AML-193 (cell line): ENCODE measurements at places on chromosomes 6 and 20.
A peak's percentile ranks its signal among the peaks of the same experiment; 100 is the strongest.

DNA sequence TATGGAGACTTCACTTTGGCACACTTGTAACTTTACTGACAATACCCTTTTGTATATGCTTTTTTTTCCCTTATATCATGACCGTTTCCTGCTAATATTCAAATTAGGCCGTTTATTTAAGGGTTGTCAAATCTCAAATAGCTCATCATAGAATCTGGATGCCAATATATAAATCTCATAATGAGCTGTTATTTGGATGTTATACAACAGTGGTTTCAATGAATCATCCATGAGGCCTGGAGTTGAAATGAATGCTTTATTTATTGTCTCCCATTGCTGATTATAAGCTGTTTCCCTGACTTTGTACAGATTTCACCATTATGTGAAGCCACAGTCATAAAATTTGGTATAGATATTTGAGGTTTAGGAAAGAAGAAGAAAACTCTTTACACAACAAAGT lies 256.1 kb downstream of the PLCB1 start:
- no peak for DNase-seq

DNA sequence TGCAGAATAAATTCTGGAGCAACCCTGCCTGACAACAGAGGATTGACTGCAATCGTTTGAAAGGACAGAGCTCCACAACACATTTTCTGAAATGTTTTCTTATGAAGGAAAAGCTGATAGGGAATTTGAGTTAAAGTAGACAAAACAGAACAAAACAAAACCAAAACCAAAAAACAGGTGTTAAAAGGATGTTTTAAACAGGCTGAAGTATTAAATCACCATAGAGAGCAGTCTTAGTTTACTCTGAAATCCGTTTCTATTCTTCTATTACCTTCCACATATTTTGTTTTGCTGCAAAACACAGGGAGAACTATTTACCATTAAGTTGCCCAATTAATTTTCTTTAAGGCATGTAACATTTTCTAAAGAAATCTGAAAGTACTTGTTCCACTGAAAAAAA lies 93.4 kb upstream of the MLIP start:
- no peak for DNase-seq

GRCh38 chr6:52403086-52403485 lies 17.1 kb upstream of the EFHC1 start:
- DNase-seq = no peak

- no peak for DNase-seq
These were observed 14.3 kb downstream of the B4GALT5 start for GRCh38 chr20:49699200-49699992.

GRCh38 chr6:118632359-118632758 lies 19.0 kb downstream of the CEP85L start:
- peak; percentile 25 for DNase-seq

DNA sequence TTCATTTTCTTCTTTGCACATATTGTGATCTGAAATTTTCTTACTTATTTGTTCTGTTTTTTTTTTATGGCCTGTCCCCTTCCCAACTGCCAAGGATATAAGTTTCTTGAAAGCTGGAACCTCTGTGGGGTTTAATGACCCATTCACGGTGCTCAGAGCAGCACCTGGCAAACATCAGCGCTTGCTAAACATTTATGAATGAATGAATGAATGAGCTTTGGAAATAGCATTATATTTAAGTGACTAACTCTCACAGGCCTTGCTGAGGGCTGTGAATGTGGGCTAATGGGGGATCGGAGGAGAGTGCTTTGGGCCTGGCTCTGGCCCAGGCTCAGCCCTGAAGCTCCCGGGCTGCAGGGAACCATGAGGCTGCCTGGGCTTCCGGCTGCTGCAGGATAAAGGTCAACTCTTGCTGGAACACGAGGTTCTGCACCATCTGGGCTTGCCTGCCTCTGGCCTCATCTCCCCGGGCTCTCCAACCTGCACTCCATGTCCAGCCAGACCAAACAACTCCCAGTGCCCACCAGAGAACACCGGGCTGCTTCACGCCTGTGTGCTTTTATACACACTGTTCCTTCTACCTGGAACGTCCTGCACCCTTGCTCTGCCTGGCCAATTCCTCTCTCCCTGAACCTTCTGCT lies 14.6 kb upstream of the ARMC12 start:
- DNase-seq = no peak

GRCh38 chr6:24664046-24664987 lies 2.4 kb downstream of the TDP2 start:
- DNase-seq = no peak

DNA sequence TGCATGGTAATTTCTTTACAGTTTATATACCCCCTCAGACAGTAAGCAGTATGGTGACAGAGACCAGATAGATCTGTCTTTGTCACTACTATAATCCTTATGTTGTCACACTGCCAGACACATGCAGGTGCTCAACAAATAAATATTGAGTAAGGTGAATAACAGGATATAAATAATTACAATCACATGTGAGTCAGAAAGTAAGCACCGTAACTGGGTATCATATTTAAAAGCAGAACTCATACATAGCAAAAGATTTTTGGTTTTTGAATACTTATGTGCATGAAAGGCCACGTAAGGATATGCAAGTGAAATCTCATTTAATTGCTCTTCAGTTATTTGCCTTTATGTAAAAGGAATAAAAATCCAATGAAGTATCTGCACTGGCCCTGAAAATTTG lies 17.4 kb downstream of the CNBD2 start:
- DNase-seq = no peak

- DNase-seq = no peak
These were observed 55.1 kb downstream of the JAG1 start for GRCh38 chr20:10618611-10619245.

GRCh38 chr20:23205211-23205610 lies 119.1 kb upstream of the CD93 start:
- DNase-seq = no peak

DNA sequence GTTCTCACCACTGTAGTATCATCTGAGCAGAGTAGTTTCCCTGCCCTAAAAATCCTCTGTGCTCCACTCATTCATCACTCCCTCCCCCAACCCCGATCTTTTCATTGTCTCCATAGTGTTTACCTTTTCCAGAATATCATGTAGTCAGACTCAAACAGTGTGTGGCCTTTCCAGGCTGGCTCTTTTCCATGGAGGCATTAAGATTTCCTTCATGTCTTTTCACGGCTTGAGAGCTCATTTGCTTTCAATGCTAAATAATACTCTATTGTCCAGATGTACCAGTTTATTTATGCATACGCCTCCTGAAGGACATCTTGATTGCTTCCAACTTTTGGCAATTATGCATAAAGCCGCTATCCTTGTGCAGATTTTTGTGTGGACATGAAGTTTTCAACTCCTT lies 235.8 kb downstream of the PHACTR1 start:
- DNase-seq = no peak

GRCh38 chr6:100300221-100300736 lies 164.4 kb downstream of the SIM1 start:
- no peak for DNase-seq

- no peak for DNase-seq
These were observed 593.0 kb downstream of the FRK start for GRCh38 chr6:115467726-115468125.

- DNase-seq = no peak
These were observed 131.4 kb upstream of the TRAF3IP2 start for GRCh38 chr6:111737065-111737521.

DNA sequence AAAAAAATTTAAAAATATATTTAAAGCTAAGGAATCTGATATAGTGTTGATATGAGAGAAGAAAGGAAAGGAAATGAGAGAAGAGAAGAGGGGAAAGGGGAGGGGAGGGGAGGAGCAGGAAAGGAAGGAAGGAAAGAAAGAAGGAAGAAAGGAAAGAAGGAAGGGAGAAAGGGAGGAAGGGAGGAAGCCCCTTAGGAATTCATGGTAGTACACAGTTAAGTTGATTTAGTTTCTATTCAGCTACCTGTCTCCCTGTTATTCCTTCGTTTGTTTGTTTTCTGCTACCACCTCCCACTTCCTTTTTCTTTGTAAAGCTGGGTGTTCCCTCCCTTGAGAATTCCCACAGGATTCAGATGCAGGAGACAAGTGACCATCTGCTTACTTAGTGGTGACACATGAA lies 1025.4 kb upstream of the FLRT3 start:
- no peak for DNase-seq

DNA sequence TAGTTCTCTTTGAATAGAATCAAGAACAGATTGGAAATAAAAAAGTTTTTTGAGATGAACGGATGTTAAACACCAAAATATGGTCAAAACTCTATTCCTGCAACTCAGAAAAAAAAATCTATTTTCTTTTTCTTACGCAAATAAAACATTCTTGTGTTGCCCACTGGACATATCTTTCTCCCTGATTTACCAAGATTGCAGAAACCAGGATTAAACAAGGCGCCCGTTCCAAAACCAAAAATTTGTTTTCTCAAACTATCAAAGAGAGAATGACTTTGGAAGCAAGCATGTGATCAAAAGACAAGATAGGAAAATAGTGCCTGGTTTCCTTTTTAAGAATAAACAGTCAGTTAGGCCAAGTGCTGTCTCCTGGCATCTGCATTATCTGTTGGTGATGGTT lies 273.1 kb downstream of the CLIC5 start:
- no peak for DNase-seq

DNA sequence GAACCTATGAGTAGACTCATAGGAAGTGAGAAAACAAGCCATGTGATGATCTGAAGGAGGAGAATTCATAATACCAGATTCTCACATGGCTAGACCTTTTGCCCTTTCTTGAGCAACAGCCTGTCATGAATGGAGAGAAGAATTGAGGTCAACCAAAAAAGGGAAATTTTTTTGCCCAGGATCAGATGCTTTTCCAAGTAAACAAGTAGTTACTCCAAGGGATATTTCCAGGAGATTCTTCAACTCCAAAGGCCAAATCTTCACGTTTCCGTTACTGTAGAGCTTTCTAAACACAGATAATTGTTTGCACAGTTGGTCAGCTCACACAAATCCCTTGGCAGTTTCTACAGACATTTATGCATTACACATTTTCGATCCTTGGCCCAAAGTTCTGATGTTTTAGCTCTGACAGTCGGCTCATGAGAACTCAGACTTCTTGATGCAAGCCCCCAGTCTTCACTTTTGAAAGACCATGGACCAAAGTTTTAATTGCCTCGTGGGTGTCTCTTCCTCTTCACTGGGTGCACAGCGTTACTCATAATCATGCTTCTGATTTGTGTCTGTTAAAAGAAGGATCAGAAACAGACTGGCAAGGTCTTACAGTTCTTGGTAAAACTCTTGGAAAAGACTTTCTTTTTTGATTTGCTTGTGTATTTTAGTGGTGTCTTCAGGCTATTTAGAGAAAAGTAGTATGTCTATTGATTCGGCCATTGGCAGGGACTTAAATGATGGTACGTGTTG lies 115.0 kb downstream of the TSHZ2 start:
- DNase-seq = no peak
